Skeletal muscle cell (primary cell): ENCODE measurements at places on chromosomes 1 and 21.

GRCh38 chr1:40003156-40004093 lies 37.1 kb upstream of the CAP1 start:
- no peak for DNase-seq

- no peak for DNase-seq
These were observed 12.2 kb downstream of the TNNT2 start for GRCh38 chr1:201365251-201365650.

- DNase-seq: no peak
These were observed 186.3 kb downstream of the RERE start for GRCh38 chr1:8631163-8631562.

- no peak for DNase-seq
These were observed 15.2 kb upstream of the PGBD2 start for GRCh38 chr1:248890549-248891498.

DNA sequence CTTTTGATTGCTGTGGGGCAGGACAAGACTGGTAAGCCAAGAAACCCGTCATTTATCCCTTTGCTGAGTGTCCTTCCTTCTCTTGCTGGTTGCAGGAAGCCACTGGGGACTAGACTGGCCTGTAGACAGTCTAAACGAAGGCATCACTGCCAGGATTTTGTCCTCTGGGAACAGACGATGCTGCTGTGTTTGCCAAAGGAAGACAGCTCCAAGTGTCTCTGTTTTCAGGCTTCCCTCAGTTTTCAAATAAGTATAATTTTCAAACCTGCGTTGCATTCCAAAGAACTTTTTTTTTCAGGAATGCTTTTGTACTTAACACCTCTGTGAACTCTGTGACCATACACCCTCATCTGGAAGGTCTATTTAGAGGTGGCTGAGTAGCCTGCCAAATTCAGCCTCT lies 269.4 kb downstream of the HLX start:
- DNase-seq: no peak
